ENCODE measurements at places on chromosomes 6 and 20.
A peak's percentile ranks its signal among the peaks of the same experiment; 100 is the strongest.

- DNase-seq = no peak
Measured at GRCh38 chr6:167788563-167788903, 38.2 kb upstream of the AFDN start.

GRCh38 chr6:104705095-104705707, 154.5 kb downstream of the HACE1 start:
- DNase-seq = peak; percentile 80

DNA sequence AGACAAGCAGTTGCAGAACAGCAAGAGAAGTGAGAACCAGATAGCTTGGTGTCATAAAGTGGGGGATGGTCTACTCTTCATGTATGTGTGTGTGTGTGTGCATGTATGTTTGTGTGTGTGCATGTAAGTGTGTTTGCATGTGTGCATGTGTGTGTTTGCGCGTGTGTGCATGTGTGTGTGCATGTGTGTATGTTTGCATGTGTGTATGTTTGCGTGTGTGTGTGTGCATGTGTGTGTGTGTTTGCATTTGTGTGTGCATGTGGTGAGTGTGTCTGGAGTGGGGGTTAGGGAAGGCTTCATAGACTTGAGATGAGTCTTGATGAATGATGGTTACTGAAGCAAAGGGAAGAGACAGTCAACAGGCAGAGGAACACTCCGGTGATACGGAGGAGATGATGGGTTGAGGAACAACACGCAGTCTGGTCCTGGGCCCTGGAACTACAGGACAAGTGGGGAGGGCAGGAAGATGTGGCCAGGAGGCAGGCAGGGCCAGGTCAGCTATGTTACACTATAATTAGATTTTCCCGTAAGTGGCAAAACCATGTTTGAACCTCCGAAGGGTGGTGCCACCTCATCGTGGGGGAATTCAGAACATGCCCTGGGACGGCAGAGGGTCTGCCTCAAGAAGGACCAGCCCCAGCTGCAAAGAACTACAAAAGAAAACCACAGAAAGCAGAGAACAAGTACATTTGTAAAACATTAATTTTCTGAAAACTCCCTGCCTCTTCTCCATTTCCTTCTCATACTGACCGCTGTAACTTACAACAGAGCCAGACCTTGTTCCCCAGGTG, 38.7 kb upstream of the PDE10A start:
- peak; percentile 92 for DNase-seq

DNA sequence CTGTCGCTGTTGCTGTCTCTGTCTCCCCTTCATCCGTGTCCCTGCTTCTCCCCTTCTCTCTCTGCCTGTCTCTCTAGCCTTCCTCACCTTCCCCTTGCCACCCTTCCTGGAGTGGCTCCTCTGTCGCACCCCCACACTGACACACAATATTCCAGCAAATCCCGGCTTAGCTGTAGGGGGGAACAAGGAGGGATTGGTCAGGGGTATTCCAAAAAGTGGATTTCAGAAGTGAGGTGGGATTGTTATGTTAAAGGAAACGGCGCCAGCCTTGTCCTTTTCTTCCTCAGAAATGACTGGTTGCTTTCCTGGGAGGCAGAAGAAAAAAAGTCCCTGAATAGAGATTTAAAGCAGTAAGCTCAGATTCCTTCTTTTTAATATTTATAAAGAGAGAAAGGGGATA, 76.3 kb upstream of the SIRPA start:
- DNase-seq = no peak

- DNase-seq = no peak
Measured at GRCh38 chr20:35179292-35180212, 7.7 kb downstream of the PROCR start.

- DNase-seq = no peak
Measured at GRCh38 chr6:153503810-153504209, 372.7 kb upstream of the RGS17 start.

GRCh38 chr6:106213660-106214289, 111.8 kb downstream of the ATG5 start:
- DNase-seq = no peak

GRCh38 chr6:136210398-136211165, 39.5 kb downstream of the MTFR2 start:
- no peak for DNase-seq

- DNase-seq = no peak
Measured at GRCh38 chr20:12156252-12156651, 238.6 kb downstream of the BTBD3 start.

GRCh38 chr6:137769797-137770362, 97.2 kb upstream of the TNFAIP3 start:
- no peak for DNase-seq

- no peak for DNase-seq
Measured at GRCh38 chr6:7292596-7293255, 20.3 kb downstream of the SSR1 start.

- DNase-seq = no peak
Measured at GRCh38 chr6:42354702-42355101, 97.0 kb downstream of the TRERF1 start.

- DNase-seq = no peak
Measured at GRCh38 chr20:46709459-46710152, at the start of gene SLC2A10. TSS of gene SLC2A10 (plus strand) at chr20:46709649. CDS start at chr20:46709737, 88 bp downstream.

DNA sequence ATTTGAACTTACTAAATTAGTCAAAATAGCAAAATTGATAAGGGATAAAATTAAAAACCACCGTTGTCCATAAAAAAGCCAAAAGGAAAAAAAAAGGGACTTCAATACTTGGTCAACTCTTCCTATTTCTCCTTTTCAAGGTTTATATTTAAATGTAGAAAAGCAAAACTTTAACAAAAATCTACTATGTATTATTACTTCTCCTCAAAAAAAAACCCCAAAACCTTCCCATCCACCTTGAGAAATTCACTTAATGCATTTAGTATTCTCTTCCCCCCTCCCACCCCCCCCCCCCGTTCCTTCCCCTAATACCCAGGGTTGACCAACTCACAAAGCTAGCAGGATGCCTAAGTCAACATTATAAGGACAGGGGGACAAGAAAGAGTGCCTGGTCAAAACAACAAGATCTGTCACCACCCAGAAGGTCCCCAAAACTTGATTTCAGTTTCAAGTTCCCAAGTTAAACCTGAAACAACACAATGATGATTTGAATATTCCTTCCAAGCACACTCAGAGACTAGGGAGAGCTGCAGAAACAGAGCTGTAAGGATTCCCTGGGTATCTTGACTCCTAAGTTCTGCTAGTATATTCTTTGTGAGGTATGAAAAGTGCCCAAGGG, 14.6 kb downstream of the GMDS start:
- no peak for DNase-seq

GRCh38 chr6:22896696-22897095, 327.3 kb downstream of the HDGFL1 start:
- DNase-seq = no peak

DNA sequence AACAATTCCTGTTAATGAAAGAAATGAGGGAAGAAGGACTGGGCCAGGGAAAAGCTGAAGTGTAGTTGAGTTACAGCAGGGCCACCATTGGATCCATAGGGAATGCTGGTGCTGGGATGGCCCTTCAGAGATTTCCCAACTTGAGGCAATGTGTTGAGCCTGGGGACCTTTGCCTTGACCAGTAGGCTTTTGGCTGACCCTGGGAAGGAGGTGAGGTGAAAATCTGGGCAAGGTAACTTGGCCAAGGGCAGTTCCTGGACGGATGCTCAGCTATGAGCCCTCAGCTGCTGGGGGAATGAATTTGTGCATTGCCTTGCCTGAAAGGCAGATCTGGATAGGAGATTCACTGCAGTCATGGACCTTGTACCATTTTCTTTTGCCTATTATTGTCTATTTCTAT, 20.4 kb downstream of the UTRN start:
- no peak for DNase-seq

DNA sequence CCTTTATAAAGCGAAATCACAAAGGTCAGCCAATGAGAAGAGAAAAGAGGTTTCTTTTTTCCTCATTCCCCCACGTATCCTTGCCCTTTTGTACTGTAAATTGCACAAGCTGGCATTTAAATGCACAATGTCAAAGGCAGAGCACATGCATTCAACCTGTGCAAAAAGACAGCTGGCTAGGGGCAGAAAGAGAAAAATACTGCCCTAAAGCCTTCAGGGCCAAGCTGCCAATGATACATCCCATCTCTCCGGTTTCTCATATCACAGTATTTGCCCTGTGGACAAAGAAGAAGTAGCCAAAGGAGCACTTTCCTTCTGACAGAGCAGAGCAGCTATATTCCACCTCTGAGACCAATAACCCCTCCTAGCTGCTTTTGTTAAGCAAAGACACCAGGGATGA, 219.2 kb downstream of the TRDN start:
- DNase-seq = no peak

DNA sequence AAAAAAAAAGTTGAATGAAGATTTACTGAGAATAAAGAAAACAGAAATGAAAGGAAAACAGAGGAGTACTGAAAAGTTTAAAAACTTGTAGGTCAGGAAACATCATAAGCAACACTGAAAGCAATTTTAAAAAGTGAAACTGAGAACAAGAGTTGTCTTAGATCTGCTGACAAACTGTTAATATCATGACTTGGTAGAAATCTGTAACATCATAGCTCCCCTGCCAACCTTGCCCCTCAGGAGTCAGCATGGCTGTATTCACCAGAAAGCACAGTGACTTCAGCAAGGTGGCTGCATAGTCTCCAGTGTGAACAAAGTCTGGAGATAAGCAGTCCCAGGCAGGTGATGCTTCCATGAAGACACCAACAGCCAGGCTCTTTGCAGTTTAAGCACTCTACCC, 5.3 kb downstream of the NAA20 start:
- no peak for DNase-seq

- DNase-seq = no peak
Measured at GRCh38 chr6:142953373-142954273, 8.6 kb upstream of the HIVEP2 start.

GRCh38 chr20:19114410-19114809, 98.0 kb upstream of the SLC24A3 start:
- no peak for DNase-seq

- no peak for DNase-seq
Measured at GRCh38 chr20:43068482-43068881, 121.2 kb downstream of the PTPRT start.

- DNase-seq = no peak
Measured at GRCh38 chr6:84979541-84979940, 215.1 kb upstream of the TBX18 start.

GRCh38 chr20:53202777-53203176, 230.6 kb downstream of the TSHZ2 start:
- DNase-seq = no peak

DNA sequence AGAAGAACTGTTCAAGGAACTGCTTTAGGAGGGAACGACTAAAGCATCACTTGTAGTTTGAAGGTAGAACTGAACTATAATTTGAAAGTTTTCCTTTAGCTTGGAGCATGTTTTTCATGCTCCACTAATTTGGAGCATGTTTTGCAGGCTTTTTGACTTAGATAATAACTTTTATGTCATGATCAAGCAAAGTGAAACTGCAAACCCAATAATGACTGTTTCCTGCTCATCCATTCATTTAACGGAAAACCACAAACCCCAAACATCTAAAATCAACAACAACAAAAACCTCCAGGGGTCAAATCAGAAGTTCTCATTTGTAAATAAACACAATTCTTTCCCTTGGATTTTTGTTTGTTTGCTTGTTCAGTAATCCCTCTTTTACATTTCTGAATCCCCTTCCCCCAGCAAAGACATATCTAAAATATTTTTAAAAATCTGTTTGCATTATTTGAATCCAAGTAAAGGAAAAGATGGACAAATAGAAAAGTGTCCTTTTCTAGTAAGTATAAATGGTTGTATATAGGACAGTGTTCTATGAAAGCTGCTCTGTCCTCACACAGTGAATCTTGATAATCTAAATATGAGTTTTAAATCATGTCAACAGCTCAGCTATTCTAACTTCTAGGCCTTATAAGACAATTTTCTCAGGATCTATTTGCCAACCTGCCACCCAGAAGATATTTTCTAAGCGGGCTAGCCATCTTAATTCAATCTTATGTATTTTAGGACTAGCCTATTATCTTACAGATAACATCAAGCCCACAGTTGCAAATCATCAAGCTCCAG, 2.6 kb downstream of the SIM1 start:
- DNase-seq = no peak

DNA sequence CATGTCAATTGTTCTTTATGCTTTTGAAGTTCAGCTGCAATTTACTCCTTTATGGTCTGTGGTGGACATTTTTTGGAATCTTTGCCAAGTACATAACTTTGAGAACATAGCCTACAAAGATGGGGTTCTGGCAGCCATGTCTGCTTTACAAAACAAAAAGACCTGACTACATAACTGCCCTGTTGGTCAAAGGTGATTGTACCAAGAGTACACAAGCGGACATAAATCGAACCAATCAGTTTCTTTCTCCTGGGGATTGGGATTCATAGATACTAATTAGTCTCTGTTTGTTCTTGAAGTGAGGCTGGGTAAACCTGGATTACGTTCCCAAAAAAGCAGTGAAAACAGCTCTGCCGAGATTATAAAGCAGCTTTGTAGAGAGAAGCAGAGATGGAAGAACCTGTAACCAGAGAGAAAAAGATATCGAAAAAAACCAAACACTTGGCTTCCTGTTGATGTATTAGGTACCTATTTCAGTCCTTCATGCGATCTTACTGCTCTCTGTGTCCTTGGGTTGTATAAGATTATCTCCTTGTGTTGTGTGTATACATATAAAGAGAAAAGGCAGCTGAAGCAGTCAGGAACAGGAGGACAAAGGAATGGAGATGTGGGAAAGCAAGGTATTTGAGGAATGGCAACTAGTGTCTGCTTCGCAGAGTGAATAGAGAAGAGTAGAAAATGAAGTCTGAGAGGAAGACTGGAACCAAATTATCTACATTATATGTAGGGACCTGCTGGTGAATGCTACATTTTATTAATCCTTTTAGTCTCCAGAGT, 2.7 kb upstream of the ZFAND3 start:
- no peak for DNase-seq

DNA sequence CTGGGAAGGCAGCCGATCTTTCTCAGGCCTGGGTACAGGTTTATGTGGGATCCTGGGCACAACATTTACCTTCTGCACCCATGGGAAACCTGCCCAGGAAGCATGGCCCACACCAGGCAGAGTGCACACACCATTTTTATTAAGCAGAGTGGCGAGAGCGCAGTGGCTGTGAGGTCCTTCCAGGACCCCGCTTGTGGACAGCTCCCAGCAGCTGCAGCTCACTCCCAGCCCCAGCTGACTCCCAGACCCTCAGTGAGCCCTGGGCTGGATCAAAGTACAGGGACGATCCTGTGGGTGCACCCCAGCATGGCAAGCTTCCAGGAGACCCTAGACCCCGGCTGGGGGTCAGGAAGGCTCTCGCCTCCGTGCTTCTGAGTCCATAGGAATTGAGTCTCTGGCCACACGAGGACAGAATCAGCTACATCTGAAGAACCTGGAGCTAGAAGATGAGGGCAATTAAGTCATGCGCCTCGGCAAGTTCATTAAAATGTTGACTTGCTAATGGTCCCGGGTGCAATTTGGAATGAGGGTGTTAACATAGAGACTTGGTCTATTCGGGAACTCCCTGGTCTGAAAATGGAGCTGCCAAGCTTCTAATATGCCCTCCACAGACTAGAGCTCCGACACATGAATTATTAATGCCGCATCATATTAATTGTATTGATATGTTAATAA, 65.4 kb upstream of the SLCO4A1 start:
- DNase-seq = no peak

GRCh38 chr6:113433335-113433991, 423.7 kb upstream of the MARCKS start:
- DNase-seq = no peak

All from RCC 7860 (cell line).